Dermis microvascular lymphatic vessel endothelial cell (primary cell): ENCODE measurements at places on chromosomes 6 and 20. TPM values are rescaled to one million over a fixed set of nuclear protein-coding genes. Genes with fewer than 3 reads are reported as not detected.

BPIFB1 gene
- not detected in 2 replicates for total RNA-seq

BPHL gene
- 10.0 and 10.1 TPM in 2 replicates for total RNA-seq

ACOT13 gene
- total RNA-seq, result 3.7 and 4.4 TPM in 2 replicates

ZNF292 gene
- 11.6 and 16.8 TPM in 2 replicates for total RNA-seq

SEL1L2 gene
- total RNA-seq, result not detected in 2 replicates

SRSF12 gene
- under 0.01 and 0.13 TPM in 2 replicates for total RNA-seq

PLG gene
- total RNA-seq, result not detected in 2 replicates

C6orf15 gene
- not detected in 2 replicates for total RNA-seq

RNF144B gene
- total RNA-seq, result 12.0 and 13.9 TPM in 2 replicates
